GM18507 (cell line): ENCODE measurements at places on chromosomes 11 and 22.

GRCh38 chr22:36923131-36923788, 9.8 kb downstream of the CSF2RB start:
- DNase-seq, result no peak

GRCh38 chr22:31584804-31585160, 77.2 kb downstream of the PISD start:
- no peak for DNase-seq

- no peak for DNase-seq
Observed at GRCh38 chr11:42870480-42870879, 441.3 kb upstream of the API5 start.

- no peak for DNase-seq
Observed at GRCh38 chr11:62104816-62105653, 18.8 kb upstream of the INCENP start.

DNA sequence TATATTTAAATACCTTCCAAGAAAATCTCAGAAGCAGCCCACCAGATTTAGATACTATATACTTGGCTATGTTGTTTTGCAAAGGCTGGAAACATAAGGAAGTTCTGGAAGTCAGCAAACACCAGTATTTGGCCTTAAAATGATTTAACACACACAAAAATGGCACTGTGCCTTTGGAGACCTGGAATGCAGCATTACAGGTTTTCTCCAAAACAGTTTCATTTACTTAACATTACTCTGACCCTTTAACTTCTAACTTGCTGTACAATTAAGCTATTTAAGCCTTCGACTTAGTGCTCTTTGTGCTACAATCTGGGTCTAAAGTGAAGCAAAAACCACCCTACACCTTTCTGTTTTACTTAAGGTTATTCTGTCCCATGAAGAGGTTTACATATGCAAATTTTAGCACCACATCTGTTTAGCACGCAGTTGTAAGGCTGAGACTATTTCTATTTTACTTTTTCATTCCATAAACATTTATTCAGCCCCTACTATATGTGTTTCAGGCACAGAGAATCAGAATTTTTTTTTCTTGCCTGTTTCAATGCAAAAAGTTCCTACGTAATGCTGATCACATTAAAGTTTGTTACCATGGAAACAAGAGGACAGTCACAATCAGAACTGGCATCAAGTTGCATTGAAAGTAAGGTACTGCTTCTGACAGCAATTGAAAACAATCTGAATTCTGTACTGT, 70.3 kb downstream of the MAML2 start:
- no peak for DNase-seq

- DNase-seq, result no peak
Observed at GRCh38 chr22:43628250-43628649, 183.9 kb downstream of the EFCAB6 start.

DNA sequence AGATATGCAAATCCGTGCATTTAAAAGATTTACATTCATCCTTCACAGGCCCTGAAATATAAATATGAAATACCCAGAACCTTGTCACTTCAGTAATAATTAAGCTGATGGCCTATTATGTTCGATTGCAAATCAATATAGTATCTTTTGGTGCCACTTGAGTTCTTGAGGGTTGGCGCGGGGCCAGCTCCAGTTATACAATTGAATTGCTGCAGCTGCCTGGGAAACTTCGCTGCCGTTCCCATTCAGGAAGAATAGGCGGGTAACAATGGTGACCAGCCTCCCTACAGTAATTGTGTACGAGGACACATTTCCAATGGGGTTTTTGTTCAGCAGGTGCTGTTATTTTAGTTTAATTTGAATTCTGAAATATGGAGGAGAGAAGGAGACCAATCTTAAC, 451.2 kb downstream of the INSC start:
- DNase-seq, result no peak

- DNase-seq, result no peak
Observed at GRCh38 chr22:46968359-46968740, 205.9 kb downstream of the TBC1D22A start.

GRCh38 chr22:35630387-35630793, 13.3 kb upstream of the MB start:
- no peak for DNase-seq

- no peak for DNase-seq
Observed at GRCh38 chr11:11141065-11141464, 212.0 kb downstream of the CSNK2A3 start.

- DNase-seq, result no peak
Observed at GRCh38 chr11:34631737-34632104, 10.8 kb downstream of the EHF start.

- DNase-seq, result no peak
Observed at GRCh38 chr11:111302298-111302697, 4.0 kb downstream of the POU2AF3 start.

DNA sequence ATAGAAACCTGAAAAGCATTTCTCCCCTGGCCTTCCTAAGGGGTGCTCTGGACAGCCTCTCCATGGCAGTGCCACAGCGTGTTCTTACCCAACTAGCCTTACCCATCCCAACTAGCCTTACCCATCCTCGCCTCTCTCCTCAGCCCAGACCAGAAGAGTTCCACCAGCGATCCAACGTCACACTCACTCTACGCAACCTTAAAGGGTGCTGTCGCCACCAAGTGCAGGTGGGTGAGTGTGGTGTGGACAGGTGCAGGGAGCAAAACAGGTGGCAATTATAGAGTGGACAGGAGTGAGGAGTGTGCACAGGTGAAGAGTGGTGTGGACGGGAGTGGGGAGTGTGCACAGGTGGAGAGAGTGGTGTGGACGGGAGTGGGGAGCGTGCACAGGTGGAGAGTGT, 17.8 kb downstream of the TMEM121B start:
- DNase-seq, result no peak

GRCh38 chr22:35154937-35155387, 89.0 kb downstream of the ISX start:
- DNase-seq, result peak; percentile 29

- DNase-seq, result no peak
Observed at GRCh38 chr11:118690553-118691304, 11.3 kb upstream of the TREH start.

DNA sequence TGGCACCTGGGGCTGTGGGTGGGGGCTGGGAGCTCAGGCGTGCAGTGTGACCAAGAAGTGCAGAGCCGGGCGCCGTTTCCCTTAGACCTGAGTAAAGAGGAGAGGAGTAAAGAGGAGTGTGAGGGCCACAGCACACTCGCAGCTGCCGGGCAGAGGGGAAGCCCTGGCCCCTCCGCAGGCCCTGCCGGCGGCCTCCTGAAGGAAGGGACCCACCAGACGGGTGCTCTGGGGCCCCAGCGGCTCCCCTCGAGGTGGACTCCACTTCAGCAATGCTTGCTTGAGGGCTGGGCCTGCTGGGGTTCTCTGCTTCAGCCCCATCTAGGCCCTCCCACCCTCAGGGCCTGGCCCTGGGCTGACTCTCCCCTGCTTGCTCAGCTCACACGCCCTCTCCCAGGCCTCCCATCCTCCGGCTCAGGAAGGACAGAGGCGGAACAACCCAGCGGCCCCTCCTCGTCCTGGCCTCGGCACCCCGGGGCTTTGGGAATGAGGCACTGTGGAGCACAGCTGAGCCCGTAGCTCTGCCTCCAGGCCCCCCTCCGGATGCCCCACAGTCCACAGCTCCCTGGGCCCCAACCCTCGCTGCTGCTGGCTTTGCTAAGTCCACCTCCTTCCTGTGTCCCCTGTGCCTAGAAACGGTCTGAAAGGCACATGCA, 1198.7 kb downstream of the BRD1 start:
- no peak for DNase-seq

DNA sequence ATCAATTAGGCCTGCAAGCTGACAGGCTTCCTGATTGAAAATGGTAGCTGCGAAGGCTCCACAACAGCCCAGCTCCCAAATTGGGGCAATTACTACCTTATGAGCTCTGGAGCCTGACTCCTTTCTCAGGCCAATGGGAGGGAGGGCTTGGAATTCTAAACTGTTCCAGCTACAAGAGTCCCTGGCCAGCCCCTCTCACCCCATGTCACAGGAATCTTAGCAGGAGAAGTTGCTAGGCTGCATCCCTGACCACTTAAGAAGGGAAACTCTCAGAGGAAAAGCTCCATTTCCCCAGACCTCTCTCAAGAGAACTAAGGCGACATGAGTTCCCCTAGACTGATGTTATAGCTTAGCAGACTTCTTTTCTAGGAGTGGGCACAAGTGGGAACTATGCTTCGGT, 4.9 kb downstream of the LRP4 start:
- DNase-seq, result no peak
